CD8-positive, alpha-beta memory T cell (primary cell): ENCODE measurements at places on chromosomes 13 and 19.

DNA sequence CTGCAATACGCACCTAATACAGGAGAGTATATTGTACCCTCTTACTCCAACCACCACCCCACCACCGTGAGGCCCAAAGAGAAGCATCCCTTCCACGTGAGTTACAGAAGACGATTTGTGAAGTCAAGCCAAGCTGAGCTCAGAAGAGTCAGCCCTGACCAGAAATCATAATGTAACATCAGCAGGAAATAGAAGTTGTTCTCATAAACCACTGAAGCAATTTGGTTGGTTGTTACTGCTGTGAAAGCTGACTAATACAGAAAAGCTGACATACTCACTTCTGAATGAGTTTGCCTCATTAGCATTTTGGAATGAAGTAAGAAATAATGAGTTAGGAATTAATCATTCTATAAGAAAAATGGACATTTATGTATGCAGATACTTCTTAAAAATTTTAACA lies 749.4 kb upstream of the SLC10A2 start:
- no peak overlapping the region for H3K27ac ChIP-seq
- H3K4me1 ChIP-seq: no peaks in the 10 kb centered on the region
- no peaks in the 10 kb centered on the region for H3K36me3 ChIP-seq
- no peak overlapping the region for H3K4me3 ChIP-seq
- DNase-seq: no peak

GRCh38 chr13:32127691-32128090 lies 96.1 kb downstream of the FRY start:
- H3K4me3 ChIP-seq: no peak overlapping the region
- no peak for DNase-seq
- H3K36me3 ChIP-seq: no peaks in the 10 kb centered on the region
- no peaks in the 10 kb centered on the region for H3K4me1 ChIP-seq

DNA sequence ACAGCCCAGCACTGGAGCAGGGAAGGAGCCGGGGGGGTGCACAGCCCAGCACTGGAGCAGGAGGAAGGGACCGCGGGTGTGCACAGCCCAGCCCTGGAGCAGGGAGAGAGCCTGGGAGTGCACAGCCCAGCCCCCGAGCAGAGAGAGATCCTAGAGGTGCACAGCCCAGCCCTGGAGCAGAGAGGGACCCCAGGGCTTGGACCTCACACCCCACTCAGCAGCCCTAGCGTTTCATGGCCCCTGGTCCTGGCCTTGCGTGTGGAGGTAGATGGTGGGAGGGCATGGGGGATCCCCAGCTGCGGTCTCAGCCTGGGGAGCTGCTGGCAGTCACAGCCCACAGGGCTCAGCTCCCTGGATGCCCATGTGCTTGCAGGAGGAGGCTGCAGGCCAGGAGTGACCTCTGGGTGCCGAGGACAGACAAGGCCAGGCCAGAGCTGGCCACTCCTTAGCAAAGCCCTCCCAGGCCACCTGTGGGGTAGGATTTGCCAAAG lies 25.1 kb downstream of the GAS6 start:
- H3K27ac ChIP-seq: no peak overlapping the region
- no peaks in the 10 kb centered on the region for H3K36me3 ChIP-seq
- no peak for DNase-seq

DNA sequence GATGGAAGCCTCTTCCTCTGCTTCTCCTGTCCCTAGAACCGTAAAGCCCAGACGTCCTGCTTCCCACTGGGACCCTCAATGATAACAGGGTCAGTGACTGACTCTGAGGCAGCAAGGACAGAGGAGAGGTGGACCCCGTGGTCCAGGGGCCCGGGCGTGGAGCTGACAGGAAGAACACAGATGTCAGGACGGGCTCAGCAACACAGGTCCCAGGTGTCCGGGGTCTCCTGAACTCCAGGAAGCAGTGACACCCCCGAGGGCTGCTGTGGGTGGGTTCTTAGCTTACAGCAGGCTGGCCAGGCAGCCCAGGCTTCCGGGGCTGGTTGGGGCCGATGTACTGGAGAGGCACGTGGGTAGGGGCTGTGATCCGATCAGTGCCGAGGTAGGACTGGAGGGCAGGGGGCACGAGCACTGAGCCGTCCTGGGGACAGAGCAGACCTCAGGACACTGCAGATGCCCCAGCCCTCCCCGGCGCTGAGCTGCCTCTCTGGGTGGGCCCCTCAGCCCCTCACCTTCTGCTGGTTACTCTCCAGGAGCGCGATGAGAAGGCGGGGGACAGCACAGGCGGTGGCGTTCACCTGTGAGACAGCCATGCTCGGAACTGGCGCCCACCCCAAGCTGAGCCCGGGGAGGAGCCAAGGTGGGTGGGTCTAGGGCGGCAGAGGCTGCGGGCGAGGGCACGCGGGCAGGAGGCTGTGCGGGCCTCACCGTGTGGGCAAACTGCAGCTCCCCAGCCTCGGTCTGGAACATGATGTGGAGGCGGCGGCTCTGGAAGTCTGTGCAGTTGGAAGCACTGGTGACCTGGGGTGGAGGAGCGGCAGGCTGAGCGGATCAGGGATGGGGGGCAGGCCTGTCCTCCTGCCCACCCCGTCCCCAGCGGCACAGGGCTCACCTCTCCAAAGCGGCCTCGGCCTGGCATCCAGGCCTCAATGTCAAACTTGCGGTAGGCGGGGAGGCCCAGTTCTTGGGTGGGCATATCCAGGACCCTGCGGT lies 3.6 kb upstream of the CCER2 start:
- no peak for DNase-seq
- H3K4me3 ChIP-seq: no peak overlapping the region
- H3K27ac ChIP-seq: no peak overlapping the region
- H3K27me3 ChIP-seq: no peaks in the 10 kb centered on the region
- H3K36me3 ChIP-seq: no peaks in the 10 kb centered on the region
- H3K4me1 ChIP-seq: no peaks in the 10 kb centered on the region

DNA sequence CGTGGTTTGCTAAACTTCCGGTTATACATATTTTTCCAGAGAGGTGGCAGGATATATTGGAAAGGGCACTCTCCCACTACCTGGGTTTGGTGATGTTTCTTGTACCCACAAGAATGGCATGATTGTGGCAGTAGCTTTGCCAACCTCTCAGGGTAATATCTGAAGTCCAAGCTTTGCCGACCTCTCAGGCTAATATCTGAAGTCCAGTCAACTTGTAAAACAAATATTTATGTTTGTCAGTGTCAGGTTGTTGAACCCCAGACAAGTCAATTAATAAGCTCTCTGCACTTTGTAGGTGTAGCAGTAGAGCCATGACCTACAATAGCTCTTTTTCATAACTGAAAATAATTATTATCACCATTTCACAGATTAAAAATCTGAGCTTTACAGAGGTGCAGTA lies 167.0 kb downstream of the POU4F1 start:
- no peaks in the 10 kb centered on the region for H3K36me3 ChIP-seq
- no peak for DNase-seq
- H3K4me3 ChIP-seq: no peak overlapping the region
- no peaks in the 10 kb centered on the region for H3K27me3 ChIP-seq
- H3K4me1 ChIP-seq: no peaks in the 10 kb centered on the region

DNA sequence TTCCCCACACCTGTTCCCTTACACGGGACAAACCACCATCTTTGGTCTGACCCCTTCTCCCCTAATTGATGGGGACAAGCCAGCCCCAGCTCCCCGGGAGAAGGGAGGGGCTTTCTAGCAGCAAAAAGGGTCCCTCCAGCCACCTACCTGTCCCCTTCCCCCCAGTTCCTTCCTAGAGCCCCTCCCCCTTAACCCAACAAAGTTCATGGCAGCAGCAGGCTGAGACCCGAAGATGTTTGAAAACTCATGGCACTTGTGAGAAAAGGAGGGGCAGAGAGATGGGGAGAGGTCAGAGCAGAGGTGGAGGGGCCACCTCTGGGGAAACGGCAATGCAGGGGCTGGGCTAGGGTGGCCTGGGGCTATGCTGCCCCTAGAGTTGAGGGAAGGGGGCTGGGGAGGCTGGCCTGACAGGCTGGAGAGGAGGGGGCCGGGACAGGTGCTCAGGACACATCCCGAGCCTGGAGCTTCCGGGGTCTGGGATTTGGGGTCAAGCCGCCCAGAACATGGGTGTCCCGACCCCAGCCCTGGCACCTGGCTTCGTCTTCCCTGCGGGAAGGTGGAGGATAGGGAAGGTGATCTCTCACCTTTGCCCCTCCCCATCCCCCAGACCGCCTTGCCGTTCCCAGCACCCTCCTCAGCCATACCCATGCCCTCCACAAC lies 12.5 kb upstream of the ASF1B start:
- peaks cover 31% of the 10 kb centered on the region for H3K4me1 ChIP-seq
- no peak for DNase-seq
- no peaks in the 10 kb centered on the region for H3K27me3 ChIP-seq
- H3K36me3 ChIP-seq: no peaks in the 10 kb centered on the region

GRCh38 chr13:38743466-38743865 lies 56.6 kb downstream of the FREM2 start:
- no peak overlapping the region for H3K27ac ChIP-seq
- no peak overlapping the region for H3K4me3 ChIP-seq
- no peaks in the 10 kb centered on the region for H3K27me3 ChIP-seq
- H3K36me3 ChIP-seq: no peaks in the 10 kb centered on the region
- DNase-seq: no peak

DNA sequence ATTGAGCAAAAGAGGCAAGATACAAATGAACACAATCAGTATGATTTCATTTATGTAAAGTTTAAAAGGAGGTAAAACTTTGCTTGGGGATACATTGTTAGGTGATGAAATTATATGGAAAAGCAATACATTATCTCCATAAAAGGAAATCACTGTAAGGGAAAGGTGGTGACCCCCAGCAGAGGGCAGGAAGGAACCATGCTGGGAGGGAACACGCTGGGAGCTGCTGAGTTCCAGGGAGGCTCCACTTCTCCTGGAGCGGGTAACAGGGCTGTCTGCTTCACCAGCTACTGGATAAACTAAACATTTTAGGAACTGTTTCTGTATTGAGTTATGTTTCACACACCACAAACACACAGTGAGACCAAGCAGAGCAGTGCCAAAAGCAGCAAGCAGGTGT lies 91.2 kb downstream of the KATNAL1 start:
- H3K4me3 ChIP-seq: no peak overlapping the region
- H3K4me1 ChIP-seq: no peaks in the 10 kb centered on the region
- H3K36me3 ChIP-seq: no peaks in the 10 kb centered on the region
